ENCODE measurements at places on chromosomes 3 and 15.

- no peak for DNase-seq
Measured at GRCh38 chr3:42052484-42053351, 38.4 kb upstream of the TRAK1 start.

DNA sequence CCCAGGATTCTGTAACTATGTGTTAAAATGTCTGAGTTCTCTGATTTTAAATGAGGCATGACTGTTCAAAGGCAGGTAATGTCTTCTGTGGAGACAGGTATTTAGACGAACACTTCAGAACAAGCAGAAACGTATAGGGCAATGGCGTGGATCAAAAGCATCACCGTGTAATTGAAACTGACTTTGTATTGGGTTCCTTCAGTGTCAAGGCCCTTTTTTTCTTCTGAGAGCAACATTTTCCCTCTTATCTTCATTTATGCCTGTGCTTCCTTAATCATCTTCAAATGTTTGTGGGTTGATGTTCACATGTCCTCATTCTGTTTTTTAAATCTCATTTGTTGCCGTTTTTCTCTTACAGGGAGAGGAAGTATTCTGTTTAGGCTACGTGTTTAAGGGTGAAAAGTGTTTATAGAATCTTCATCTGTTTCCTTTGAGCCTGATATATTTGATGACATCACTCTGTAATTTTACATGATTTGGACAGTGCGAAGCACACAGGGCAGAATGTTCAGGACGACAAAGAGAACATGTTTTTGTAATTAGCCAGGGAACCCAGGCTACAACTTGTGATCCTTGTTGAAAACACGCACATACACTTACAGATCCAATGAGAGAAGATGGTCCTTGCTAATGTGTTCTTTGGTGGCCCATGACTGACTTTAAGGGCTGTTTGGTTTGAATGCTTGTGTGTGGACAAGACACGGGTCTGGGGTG lies 196.0 kb downstream of the LRTM1 start:
- no peak for DNase-seq

DNA sequence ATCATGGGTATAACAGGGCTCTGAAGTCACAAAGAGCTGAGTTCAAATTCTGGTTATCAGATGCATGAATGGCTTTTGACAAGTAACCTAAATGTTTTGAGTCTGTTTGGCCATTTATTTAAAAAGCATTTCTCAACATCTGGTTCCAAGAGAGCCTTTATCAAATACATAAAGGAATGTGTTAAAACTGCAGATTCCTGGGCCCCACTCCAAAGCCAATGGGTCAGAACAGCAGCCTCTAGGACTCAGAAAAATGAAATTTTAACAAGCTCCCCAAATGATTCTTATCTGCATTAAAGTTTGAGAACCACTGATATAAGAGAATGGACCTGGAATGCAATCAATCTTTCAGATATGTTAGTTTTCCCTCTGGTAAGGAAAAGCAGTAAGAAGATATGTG lies 3.4 kb downstream of the B4GALT4 start:
- DNase-seq, result no peak

GRCh38 chr3:83953417-83954089 lies 1005.2 kb upstream of the CADM2 start:
- no peak for DNase-seq

- DNase-seq, result no peak
Measured at GRCh38 chr15:76979996-76980520, 14.9 kb upstream of the PSTPIP1 start.

DNA sequence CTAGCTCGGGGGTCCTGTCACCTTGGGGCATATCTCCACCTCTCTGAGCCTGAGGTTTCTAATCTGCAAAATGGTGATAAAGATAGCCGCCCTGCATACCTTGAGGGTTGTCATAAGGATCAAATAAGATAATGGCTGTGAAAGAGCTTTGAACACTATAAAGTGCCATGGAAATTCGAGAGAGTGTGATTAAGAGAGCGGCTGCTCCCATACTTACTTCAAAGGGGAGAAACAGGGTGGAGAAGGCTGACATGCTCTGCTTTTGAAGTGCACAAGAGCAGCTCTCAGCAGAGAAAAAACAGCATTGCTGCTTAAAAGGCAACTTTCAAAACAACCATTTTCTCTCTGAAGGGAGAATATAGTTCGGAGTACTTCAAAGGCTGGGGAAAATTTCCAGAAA lies 529.2 kb downstream of the EPHB1 start:
- DNase-seq, result no peak

GRCh38 chr15:95522533-95522932 lies 808.0 kb upstream of the NR2F2 start:
- DNase-seq, result no peak

DNA sequence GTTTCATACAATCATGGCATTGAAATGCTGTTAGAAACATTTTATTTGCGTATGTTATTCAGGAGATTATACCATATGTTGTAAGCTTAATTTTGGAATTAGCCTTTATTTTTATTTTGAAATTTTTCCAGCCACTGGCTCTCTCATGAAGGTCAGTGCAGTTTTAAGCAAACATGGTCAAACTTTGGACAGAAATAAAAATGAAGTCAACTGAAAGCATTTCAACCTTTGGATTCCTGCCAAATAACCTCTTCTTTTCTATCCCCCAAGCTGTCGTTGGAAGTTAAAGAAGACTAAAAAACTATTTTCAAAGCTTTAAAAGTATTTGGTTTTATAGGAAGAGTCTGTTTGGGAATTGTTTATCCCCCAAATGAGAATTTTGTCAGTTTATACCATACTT lies 846.6 kb downstream of the MCTP2 start:
- no peak for DNase-seq

- DNase-seq, result peak; percentile 63
Measured at GRCh38 chr15:28975766-28976179, 90.0 kb downstream of the APBA2 start.

DNA sequence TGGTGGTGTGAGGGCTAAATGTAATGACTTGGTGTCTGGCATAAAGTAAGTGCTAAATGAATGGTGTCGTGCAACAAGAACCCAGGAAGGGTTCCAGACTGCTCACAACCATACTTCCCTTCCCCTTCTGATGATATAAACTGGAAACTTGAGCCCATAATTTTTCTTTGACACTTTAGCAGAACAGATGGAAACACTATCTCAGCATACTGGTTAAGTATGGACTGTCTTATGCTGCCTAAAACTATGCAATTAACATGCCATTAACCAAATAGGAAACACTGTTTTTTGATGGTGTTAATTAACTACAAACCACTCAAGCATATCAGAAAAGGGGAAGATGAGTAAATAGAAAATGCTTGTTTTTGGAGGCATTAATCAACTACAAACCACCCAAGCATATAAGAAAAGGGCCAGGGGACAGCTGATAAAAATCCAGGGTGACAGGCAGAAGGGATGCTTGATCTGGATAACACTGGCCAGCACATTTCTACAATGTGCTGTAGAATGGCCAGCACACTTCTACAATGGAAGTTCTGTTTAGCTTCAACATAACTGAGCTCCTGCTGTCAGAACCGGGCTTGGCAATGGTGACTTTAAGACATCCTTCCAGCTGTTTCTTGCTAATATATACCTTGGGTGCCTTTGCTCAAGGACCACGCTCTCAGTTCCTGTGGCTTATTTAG lies 85.5 kb upstream of the FAM3D start:
- DNase-seq, result no peak

GRCh38 chr3:194687638-194688199 lies 2.0 kb downstream of the FAM43A start:
- peak; percentile 52 for DNase-seq
